ENCODE measurements at places on chromosomes 11 and 22. TPM values are rescaled to one million over a fixed set of nuclear protein-coding genes. Genes with fewer than 3 reads are reported as not detected.

GRCh38 chr11:64233913-64234586 is at the start of gene VEGFB:
TSS of gene VEGFB (plus strand) at chr11:64234584. CDS start at chr11:64234834, 250 bp downstream.
- DNase-seq = no peak

MPZL3 gene
- polyA plus RNA-seq = 5.3 TPM

DNA sequence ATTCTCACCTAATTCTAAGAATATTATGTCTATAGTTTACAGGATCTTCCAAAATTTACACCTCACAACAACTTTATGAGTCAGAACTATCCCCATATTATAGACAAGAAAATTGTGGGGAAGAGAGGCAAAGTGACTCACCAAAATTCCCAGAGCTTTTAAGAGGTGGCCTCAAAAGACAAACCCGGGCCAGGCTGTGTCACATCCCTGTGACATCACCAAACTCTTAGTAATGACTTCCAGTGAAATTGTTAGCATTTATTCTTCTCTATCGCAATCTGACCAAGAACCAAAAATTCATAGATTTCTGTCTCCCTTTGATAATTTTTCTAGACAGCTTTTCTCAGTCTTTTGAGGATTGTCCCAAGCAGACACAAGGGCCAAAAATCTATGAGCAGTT is 134.3 kb downstream of the SNX19 start:
- no peak for DNase-seq

RFPL2 gene
- polyA plus RNA-seq = 0.20 TPM

DNA sequence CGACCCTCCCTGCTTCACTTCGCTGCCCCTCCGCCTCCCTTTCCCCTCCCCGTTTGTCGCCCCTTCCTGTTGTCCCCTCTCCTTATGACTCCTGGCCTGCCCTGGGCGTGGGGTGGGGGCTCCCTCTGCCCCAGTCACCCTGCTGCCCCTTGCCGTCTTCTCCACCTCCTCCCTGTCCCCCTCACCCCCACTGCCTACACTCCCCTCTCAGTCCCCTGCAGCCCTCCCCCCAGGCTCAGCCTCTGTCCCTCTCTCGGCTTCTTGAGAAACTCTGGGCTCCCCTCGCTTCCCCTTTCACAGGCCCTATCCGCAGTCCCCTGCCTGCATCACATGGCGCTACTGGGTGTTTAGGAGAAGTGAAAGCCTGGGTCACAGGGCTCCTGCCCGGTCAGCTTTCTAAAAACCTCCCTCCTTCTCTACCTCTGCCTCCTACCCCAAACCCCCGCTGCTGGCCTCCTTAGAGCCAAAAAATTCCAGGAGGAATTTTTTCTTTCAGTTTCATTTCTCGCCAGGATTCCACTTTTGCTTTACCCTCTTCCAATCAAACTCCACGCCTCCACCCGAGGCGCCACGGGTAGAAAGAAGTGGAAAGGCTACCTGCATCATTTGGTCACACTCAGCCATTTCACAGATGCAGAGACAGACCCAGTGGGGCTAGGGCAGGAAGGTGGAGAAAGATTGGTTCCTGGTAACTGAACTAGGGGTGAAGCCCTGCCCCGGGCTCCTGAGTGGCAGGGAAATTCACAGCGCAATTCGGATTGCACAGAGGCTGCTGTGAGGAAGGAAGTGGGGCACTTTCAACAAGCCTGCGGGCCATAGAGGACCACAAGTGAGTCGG is at the start of gene SLC15A3:
SLC15A3 (minus strand) TSS at position 273 of the 838 bp plus-strand sequence. CDS start 625 bp downstream, outside the sequence.
- no peak for DNase-seq

DNA sequence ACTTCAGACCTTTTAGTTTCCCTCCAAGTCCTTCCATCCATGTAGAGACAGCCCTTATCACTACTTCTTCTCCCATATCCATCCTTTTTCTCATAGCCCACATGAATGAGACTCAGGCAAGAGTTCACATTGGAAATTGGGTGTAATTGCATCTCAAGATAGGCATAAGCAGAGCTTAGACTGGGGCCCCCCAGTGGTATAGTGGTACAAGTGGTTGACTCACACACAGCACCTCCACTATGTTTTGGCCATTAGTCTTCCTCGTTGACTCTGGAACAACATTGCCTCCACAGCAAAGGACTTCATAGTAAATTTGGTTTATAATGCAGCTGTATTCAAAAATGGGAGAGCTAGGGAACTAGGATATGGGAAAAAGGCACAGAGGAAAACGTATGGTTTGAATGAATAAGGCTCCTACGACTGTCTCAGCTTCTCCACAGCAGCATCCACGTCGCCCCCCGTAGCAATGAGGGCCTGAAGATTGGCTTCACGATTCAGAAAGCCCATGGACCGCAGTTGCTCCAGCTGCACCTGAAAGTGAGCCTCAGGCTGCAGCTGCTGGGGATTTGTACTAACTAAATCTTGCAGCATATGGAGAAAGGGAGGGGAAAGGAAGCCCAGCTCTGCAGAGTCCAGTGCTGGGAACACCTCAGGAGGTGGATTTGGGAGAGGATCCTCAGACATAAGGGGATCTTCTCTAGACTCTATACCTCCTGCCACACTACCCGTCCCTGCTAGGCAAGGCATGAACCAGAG is 2.4 kb downstream of the UBQLN3 start:
- no peak for DNase-seq

- no peak for DNase-seq
Observed at GRCh38 chr11:120597250-120598215, 86.0 kb downstream of the GRIK4 start.

DNA sequence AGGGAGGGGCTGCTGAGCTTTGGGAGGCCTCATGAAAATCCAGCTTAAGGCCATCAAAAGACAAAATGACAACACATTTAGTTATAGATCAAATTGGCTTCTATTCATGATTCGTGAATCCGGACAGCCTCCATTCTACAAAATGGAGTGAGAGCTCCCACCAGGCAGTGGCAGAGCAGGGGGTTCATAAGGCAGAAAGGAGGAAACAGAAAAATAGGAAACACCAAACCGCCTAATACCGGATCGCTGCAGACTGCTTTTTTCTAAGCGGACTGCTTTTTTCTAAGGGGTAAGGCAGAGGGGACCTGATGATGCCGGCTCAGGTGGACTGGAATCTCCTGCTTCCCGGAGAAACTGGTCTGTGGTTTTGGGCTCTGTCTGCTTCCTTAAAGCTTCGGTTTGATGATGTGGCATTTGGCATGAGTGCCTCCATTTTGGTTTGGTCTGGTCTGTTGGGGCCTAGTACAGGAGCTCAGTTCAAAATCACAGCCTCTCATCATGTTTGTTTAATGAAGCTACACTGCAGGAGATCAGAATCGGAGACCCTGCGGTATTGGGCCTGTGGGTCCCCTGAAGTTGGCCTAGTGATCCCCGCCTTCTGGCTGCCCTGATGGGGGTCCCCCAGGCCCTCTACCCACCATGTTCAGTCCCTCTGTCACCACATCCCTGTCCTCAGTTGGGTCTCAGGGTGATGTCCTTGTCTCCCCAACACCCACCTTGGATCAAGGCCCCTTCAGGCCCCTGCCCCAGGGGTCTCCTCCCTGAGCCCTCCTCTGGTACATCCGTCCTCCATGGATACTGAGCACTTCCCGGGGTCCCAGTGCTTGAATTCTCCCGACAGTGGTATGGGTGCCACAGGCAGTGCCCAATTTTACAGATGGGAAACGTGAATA is 1.2 kb downstream of the ALDH3B1 start:
- no peak for DNase-seq

DNA sequence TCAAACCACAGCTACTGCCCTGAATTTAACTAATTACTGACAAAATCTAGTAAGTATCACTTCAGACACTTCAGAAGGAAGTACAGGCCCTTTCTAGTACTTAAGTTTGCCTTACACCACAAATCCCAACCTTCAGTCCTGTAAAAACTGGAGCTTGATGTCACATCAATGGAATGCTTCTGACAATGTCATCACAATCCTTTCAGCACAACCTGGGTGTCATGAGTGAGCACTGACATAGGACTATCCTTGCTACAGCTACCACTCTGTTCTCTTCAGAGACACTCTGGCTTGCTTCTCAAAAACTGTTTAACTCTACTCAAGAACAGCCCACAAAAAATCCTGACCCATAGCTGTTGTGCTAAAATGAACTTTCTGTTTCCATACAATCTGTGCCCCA is 108.2 kb downstream of the RRM1 start:
- no peak for DNase-seq

- peak; percentile 12 for DNase-seq
Observed at GRCh38 chr22:24768537-24769374, 5.8 kb downstream of the PIWIL3 start.

GRCh38 chr11:107043242-107044006 is 25.1 kb upstream of the GUCY1A2 start:
- no peak for DNase-seq

VPREB3 gene
- polyA plus RNA-seq = 0.62 TPM

DNA sequence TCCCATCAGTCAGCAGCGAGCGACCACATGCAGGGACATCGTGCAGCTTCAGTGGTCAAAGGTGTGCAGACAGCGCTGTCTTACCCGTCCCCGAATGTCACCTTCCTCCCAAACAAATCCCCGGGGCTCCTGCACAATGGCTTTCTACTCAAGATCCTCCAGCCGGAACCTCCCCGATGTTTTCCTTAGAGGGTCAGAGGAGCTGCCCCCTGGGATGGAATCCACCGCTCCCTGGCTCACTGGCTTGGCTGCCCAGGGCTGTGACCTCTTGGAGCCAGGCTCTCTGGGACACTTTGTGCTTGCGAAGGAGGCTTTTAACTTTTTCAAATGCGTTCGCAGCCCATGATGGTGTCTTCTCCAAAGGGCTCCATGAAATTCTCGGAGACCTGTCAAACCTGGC is 17.3 kb upstream of the FGF19 start:
- no peak for DNase-seq

- no peak for DNase-seq
Observed at GRCh38 chr22:46661221-46661851, 41.1 kb downstream of the GRAMD4 start.

- no peak for DNase-seq
Observed at GRCh38 chr22:43343262-43343669, at the start of gene SCUBE1. TSS of gene SCUBE1 (minus strand) at chr22:43343372. CDS start at chr22:43343261, 111 bp downstream.

DNA sequence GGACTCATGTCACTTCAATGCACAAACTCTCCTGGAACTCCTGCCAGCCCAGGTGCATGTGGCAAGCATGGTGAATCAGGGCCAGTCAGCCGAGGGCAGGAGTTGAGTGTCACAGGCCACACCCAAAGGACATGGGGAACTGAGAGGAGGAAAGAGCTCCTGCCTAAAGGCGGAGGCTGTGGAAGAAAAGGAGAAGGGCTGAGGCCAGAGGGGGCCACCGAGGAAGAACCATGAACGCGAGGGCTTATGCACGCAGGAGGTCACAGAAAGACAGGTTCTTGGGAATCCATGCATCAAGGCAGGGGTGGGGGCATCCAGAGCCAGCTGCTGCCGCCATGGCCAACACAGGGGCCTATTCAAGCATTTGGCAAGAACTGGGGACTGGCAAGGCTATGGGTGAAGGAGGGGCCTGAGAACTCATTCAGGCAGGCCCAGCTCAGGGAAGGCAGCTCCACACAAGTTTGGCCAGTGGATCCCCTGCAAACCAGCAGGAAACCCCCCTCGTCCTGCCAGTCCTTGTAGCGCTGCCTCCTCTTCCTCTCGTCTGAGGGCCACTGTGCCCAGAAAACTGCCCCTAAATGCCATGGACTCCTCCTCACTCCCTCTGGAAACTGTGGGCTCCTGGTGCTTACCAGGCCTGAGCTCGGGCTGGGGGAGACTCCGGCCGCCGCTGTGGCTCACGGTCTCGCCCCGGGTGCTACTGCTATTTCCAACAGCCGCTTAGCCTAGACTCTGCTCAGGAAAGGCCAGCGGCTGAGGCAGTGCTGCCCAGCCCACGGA is 15.4 kb downstream of the PPM1F start:
- no peak for DNase-seq

DNA sequence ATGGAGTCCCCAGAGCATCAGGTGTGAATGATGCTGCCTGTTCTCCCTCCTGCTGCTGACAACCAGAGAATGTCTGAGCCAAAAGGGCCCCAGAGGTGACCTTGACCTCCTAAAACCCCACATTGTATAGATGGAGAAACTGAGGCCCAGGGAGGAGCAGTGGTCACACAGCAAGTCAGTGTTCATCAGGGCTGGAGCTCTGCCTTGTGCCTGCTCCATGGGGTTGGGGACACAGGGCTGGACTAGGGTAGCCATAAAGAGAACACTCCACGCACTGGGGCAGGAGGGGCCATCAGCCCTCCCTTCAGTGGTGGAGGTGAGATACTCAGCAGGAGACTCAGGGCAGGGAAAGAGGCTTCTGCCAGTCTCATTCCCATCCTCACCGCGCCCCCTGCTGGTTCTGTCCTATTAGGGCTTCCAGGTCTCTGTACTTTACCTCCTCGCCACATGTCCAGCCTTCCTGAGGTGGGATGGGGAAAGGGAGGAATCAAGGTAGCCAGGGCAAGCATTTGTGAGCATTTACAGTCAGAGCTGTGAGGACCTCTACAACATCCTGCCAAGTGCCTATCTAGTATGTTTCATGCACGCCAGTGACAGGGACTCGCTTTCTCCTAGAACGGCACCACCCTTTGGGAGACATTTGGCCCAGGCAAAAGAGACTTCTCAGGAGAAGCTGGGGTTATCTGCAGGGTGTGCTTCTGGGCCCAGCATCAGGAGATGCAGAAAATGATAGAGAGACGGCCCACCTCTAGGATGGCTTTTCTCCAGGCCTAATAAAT is 43.2 kb downstream of the NEU3 start:
- no peak for DNase-seq

DNA sequence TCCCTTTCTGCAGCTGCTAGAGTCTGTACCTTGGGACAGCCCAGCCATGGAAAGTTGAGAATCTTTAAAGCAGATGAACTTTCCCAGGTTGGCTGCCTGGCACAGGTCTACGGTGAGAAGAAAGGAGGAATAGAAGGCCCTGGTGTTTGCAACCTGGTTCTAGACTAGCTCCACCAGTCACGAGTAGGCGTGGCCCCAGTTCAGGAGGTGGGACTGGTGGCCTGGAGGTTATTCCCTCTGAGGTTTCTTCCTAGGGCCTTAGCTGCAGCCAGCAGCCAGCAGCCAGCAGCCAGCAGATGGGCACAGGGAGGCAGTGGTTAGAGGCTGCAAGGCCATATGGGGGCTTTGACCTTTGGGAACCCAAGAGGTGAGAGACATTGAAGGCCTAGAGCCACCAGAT is 40.9 kb downstream of the PRDM11 start:
- no peak for DNase-seq

DNA sequence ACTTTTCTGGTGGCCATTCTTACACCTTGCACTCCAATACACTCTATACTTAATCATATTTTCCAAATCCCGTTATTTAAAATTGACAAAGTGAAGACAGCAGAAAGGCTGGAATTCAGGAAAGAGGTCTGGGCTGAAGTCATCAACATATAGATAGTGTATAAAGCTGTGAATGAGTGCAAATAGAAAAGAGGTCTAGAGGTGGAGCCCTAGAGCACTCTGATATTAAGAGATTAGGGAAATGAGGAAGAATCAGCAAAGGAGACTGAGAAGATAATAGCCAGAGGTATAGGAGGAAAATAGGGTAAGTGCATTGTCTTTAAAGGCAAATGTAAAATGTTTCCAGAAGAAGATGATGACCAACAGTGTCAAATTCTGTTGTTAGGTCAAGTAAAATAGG is 7.9 kb downstream of the CTR9 start:
- no peak for DNase-seq

MIAT gene
- polyA plus RNA-seq = 1.4 TPM

DNA sequence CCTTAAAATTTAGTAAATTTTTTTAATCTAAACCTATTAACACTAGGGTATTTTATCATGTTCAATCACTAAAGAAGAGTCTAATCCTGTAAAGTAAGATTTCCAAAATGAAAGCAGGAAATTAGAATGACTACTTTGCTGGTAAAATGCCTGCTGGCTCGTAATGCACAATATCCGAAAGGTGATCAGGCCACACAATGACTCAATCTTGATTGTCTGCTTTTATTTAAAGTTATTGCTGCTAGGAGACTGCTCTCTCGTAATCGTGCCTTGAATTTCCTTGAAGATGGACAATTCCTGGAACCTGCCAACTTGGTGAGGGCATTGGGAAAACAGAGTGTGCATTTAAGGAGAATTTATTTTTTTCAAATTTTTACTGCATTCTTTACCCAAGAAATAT is 1786.5 kb upstream of the RAG2 start:
- DNase-seq = no peak
